Type B pancreatic cell (in vitro differentiated cells): ENCODE measurements at places on chromosomes 11 and 22. TPM values are rescaled to one million over a fixed set of nuclear protein-coding genes. Genes with fewer than 3 reads are reported as not detected.

Gene CLDN5
- 1.00 and 2.2 TPM in 2 replicates for total RNA-seq

Gene ZBTB3
- 6.3 and 10.1 TPM in 2 replicates for total RNA-seq

Gene RBFOX2
- total RNA-seq: 94.1 and 164 TPM in 2 replicates

Gene GAL
- total RNA-seq: 3.4 and 6.2 TPM in 2 replicates

Gene KRTAP5-1
- total RNA-seq: not detected in 2 replicates

Gene CARD16
- total RNA-seq: 6.2 and 12.7 TPM in 2 replicates

Gene SLC6A5
- total RNA-seq: not detected in 2 replicates
